Neuronal stem cell (in vitro differentiated cells): ENCODE measurements at places on chromosomes 1 and 21.

- no peak for DNase-seq
Measured at GRCh38 chr1:154578058-154578418, 10.5 kb downstream of the CHRNB2 start.

DNA sequence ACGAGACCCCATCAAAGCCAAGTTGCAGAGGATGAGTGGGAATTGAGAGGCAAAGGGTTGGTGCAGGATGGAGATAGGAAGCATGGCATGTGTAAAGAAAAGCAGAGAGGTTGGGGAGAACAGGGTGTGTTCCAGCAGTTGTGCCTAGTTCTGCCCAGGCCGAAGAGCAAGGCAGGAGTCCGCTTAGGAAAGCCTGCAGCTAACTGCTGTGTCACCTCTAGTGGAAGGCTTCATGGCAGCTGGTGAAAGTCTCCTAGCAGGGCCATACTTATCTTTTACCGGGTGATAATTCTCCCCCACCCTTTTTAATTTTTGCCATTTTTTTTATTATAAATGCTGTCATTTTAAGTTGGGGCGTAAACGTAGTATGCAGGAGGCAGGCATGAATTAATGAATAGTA, 93.6 kb downstream of the NFIA start:
- DNase-seq: no peak

GRCh38 chr1:30378003-30378596, 345.3 kb downstream of the MATN1 start:
- DNase-seq: no peak

- peak; percentile 5 for DNase-seq
Measured at GRCh38 chr1:71828431-71829012, 453.8 kb downstream of the NEGR1 start.

GRCh38 chr1:106907795-106908194, 148.7 kb upstream of the PRMT6 start:
- no peak for DNase-seq
